PC-9 (cell line): ENCODE measurements at places on chromosomes 7 and 10.
A peak's percentile ranks its signal among the peaks of the same experiment; 100 is the strongest.

- no peak for DNase-seq
Observed at GRCh38 chr10:113735913-113736312, 15.6 kb upstream of the PLEKHS1 start.

- DNase-seq: no peak
Observed at GRCh38 chr10:51881213-51881612, 181.8 kb upstream of the CSTF2T start.

GRCh38 chr7:2353113-2353935 is 1.3 kb upstream of the EIF3B start:
- DNase-seq: no peak

- DNase-seq: no peak
Observed at GRCh38 chr7:38748056-38748610, 117.0 kb upstream of the AMPH start.

DNA sequence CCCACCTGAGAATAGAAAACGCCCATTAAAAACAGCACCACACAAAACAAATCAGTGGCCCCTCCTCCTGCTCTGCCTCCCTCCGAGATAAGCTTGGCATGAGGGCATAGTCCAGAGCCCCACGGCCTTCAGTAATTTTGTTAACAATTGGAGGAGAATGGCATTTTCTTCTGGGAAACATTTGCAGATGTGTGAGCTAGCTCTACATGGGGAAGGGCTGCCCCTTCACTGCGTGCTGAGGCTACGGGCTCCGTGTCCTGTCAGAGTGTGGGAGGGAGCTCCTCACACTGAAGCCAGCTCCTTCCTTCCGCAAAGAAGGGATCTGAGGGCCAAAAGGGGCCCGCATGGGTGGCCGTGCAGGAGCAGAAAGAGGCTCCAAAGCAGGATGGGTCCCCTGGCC is 15.2 kb downstream of the GRK5 start:
- no peak for DNase-seq

DNA sequence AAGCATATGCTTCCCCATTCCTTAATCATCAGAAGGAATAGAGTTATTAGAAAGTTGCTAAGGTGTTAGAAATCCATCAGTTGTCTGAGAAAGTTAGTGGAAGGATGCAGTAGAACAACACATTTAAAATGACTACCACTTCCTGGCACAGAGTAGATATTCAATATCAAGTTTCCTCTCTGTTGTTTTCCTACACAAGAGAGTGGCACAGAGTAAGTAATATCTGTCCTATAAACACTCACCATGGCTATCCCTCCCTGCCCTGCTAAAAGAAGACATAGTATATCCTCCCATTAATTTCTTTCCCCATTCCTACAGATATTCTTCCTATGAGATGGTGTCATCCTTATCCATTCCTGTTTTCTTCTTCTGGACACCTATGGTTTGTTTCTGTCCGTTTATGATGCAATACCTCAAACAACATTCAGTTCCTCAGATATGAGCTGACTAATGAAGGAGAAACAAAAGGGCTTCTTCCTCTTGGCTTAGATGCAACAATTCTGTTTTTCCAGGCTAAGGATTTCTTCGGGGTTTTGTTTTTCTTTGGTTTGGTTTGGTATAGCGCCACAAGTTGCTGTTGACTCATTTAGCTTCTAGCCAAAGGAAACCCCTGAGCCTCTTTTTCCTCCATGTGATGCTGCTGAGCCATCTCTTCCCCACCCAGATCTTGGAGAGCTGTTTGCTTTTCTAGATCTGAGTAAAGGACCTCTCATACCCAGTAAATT is 32.9 kb upstream of the BPGM start:
- peak; percentile 61 for DNase-seq

- DNase-seq: no peak
Observed at GRCh38 chr10:14477408-14477710, 146.6 kb upstream of the FRMD4A start.

- no peak for DNase-seq
Observed at GRCh38 chr10:35089611-35090161, 455 bp downstream of the CUL2 start.

DNA sequence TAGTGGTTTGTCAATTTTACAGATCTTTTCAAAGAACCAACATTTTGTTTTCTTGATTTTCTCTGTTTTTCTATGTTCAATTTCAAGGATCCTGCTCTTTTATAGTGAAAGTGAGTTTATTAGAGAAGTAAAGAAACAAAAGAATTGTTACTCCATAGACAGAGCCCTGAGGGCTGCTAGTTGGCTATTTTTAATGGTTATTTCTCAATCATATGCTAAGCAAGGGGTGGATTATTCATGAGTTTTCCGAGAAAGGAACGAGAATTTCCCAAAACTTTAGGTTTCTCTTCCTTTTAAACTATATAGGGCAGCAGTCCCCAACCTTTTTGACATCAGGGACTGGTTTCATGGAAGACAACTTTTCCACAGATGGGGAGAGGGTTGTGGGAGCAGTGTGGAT is 165.0 kb downstream of the CCSER2 start:
- no peak for DNase-seq

- DNase-seq: no peak
Observed at GRCh38 chr10:90977162-90977854, 56.4 kb upstream of the ANKRD1 start.

DNA sequence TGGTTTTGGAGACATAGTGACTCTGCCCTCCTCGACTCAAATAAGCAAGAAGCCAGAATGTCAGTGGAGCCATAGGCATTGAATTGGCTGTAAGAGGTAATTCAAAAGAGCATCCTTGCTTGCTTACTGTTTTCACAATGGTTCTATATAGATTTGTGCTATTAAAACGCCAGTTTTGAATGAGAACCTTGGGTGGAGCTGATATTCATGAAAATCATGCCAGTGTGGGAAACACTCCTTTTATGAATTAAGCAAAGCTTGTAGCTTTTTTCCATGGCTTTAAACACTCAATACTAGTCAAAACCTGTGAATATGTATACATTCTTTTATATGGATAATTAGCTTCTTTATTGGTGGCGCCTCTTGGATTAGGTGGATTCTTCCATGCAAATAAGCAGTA is 252.5 kb downstream of the SLC25A13 start:
- DNase-seq: no peak

GRCh38 chr10:72001033-72001395 is 36.8 kb downstream of the CHST3 start:
- DNase-seq: no peak

DNA sequence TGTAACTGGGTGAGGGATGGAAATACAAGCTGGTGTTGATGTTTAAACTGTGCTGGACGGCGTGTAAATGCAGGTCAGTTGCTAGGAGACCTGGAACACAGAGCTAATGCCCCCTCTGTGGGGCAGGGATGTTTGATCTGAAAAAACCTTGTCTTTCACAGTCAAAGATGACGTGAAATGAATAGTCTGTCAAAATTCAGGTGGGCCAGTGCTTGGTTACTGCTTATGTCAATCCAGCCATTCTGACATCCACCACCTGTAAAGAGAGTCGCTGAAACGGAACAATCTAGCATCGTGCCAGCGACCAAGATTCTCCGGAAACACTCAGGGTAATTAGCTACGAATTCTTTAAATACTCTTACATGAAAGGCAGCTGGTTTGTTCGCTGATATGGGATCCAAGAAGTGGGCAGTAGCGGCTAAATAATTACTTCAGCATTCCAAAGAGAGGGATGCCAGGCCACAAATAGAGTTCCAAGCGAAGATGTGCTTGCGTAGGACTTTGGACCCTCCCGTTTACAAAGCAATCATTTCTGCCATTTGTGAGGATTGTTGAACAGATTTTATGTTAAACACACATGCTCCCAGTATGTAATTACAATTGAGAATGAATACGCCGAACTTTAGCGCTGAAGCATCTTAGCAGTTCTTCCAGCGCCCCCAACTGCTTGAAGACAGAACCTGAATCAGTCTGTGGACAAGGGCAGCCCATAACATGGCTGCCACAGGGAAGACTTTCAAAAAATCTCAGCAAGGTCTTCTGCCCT is 7.3 kb upstream of the ASB4 start:
- DNase-seq: no peak

DNA sequence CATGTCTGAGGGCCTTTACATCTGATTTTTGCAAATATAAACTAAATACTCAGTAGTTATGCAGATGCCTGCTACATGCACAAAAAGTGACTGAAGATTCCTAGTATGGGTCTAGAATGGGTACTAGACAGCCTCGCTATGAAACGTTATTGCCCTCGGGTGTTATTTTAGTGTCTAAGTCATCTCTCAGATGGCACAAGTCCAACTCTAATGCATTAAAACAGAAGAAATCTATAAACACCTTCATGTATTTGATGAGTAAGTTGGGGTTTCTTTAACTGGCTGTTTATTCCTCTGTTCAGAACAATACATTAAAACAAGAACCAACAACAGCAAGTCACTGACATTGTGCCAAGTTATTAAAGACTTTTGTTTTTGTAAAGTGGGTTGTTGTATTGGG is 41.6 kb downstream of the TEX36 start:
- no peak for DNase-seq

DNA sequence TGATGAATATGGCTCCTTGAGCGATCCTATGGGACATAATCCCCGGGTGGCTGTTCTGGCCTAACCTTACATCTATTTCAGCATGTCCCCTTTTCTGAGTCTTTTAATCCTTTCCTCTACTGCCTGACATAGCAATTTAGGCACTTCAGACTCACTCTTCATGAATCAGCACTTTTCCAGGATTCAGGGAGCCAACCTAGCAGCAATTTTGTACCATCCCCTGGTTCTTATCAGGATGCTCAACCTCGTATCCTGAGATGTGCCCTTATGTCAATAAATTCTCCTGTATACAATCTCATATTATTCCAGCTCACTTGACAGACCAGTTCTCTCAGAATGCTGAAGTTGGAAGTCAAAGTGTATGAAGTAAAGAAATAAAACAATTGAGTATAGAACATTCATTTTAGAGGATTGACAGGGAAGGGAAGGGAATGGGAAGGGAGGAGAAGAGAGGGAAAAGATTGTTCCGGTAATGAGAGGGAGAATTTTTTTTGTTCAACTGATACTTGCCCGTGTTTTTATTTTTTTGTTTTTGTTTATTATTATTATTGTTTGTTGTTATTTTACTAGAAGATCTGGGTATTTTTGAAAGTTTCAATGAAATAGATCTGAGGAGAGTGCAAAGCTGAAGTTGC is 8.2 kb upstream of the ZC3HAV1 start:
- no peak for DNase-seq
